ENCODE measurements at places on chromosomes 12 and 14.

DNA sequence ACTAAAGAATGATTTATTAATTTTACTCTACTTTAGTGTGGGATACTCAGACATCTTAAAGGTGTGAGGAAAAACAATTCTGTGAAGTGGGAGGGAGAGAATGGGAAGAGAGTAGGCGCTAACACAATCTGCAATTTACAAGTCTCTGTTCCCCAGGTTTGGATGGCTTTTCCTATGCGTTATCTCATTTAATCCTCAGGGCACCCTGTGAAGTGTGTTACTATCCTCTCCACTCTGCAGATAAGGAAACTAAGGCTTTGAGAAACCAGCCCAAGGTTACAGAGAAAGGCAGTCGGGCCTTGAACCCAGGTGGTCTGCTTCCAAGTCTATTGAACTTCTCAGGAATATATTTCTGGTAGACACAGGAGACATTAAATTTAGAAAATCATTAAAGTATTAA, 36.2 kb upstream of the TUBA1C start:
- no peak overlapping the region for H3K4me3 ChIP-seq
- H3K4me1 ChIP-seq = peaks cover 4% of the 10 kb centered on the region
- H3K36me3 ChIP-seq = no peaks in the 10 kb centered on the region
- peaks cover 6% of the 10 kb centered on the region for H3K27me3 ChIP-seq
- no peak for DNase-seq

- no peaks in the 10 kb centered on the region for H3K36me3 ChIP-seq
- no peak overlapping the region for H3K27ac ChIP-seq
- H3K4me3 ChIP-seq = no peak overlapping the region
Measured at GRCh38 chr12:22797701-22798100, 172.7 kb downstream of the ETNK1 start.

DNA sequence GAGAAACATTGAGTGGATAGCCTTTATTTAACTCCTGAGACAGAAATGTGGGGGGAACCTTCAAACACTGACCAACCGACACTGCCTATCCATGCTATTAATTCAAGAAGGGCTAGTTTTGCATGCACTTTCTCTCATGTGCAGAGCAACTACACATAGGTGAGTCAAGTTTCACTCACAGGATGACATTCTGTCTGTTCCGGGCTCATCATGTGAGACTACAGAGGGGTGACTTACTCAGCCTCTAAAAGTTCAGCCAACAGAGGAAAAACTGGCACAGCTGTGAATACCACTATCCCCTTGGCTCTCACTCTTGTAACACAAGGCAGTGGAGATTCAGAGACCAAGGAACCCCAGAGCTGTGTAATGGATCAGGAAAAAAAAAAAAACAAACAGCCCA, 13.3 kb downstream of the BEST3 start:
- no peaks in the 10 kb centered on the region for H3K36me3 ChIP-seq
- no peak overlapping the region for H3K27ac ChIP-seq
- H3K4me3 ChIP-seq = no peak overlapping the region
- peaks cover 7% of the 10 kb centered on the region for H3K4me1 ChIP-seq
- H3K27me3 ChIP-seq = peaks cover 22% of the 10 kb centered on the region

DNA sequence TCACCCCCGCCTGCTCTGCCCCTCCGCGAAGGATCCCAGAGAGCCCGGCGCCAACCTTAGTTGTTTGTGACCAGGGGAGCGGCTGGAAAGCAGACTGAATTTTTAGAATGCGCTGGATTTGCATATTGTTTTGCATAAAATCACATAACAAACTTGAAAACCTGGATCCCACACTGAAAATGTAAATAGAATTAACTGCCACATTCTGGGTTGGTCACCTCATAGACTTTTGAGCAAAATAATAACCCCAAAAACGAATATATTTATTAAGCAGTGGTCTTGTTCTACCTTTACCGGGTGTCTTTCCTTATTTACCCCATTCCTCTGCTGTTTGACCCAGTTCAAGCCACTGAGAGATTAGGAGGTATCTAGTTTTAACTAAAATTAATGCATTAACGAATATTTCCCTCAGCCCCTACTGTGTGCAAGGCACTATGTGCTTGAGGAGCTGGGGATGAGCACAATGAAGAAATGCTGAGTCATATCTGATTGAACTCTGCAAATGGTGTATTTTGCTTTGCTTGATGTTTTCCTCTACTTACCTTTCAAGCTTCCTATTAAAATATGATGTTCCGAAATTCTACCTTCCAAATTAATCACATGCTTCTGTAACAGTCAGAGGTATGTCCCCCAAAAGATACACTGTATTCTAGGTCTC, 438 bp upstream of the EGLN3 start:
- peaks cover 57% of the 10 kb centered on the region for H3K27me3 ChIP-seq
- no peak for DNase-seq
- H3K36me3 ChIP-seq = peaks cover 30% of the 10 kb centered on the region
- H3K4me3 ChIP-seq = peak overlapping the region; percentile 79
- peaks cover 40% of the 10 kb centered on the region for H3K4me1 ChIP-seq

DNA sequence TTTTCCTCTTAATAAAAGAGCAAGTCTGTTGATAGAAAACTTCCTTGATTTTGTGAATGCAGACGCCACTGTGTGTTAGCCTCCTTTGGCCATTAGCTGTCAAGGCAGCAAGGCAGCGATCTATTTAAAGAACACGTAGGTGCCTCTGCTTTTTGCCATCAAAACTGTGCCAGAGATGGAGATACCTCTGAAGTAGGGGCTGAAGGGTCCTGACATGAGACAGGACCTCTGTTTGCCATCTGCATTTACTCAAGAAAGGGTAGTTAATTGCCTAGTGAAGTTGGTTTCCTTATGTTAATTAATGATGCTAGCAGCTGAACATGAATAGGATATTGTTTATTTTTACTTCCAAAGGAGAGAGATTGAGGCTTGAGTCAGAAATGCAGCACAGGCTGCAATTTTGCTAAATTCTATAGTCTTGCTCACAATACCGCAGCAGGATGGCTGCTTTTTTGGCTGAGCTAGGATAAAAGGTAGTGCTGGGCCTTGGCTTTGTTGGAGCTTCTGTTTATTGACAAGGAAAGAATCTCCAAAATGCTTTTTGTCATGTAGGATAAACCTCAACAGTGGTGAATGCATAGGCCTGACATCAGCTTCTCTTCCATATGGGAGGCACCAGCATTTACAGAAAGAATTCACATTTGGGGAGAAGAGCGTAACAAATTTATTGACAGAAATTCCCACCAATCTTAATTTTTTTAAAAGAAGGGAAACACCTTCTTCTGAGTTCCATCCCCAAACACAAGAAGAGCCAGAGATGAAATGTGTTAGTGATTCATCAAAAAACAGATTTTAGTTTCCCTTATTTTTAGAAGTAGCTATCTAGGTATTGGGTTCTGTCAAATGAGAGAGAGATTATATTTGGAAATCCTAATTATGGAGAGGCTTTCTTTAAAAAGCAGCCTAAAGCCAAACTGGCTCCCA, 13.9 kb upstream of the RPH3A start:
- no peaks in the 10 kb centered on the region for H3K36me3 ChIP-seq
- H3K27me3 ChIP-seq = peaks cover 7% of the 10 kb centered on the region
- H3K4me3 ChIP-seq = no peak overlapping the region
- no peak overlapping the region for H3K27ac ChIP-seq
- H3K4me1 ChIP-seq = no peaks in the 10 kb centered on the region

GRCh38 chr12:116202940-116203339, 74.6 kb downstream of the MED13L start:
- H3K27me3 ChIP-seq = no peaks in the 10 kb centered on the region
- peaks cover 7% of the 10 kb centered on the region for H3K36me3 ChIP-seq
- H3K4me3 ChIP-seq = no peak overlapping the region

- DNase-seq = no peak
- peak overlapping the region; percentile 87 for H3K27ac ChIP-seq
- peaks cover 33% of the 10 kb centered on the region for H3K4me1 ChIP-seq
- H3K4me3 ChIP-seq = peak overlapping the region; percentile 2
- no peaks in the 10 kb centered on the region for H3K27me3 ChIP-seq
- H3K36me3 ChIP-seq = peaks cover 11% of the 10 kb centered on the region
Measured at GRCh38 chr12:89389755-89390661, 37.7 kb upstream of the DUSP6 start.

GRCh38 chr12:52495389-52495788, 2.3 kb upstream of the KRT6A start:
- no peak overlapping the region for H3K4me3 ChIP-seq
- H3K4me1 ChIP-seq = no peaks in the 10 kb centered on the region
- H3K36me3 ChIP-seq = no peaks in the 10 kb centered on the region
- no peak overlapping the region for H3K27ac ChIP-seq

DNA sequence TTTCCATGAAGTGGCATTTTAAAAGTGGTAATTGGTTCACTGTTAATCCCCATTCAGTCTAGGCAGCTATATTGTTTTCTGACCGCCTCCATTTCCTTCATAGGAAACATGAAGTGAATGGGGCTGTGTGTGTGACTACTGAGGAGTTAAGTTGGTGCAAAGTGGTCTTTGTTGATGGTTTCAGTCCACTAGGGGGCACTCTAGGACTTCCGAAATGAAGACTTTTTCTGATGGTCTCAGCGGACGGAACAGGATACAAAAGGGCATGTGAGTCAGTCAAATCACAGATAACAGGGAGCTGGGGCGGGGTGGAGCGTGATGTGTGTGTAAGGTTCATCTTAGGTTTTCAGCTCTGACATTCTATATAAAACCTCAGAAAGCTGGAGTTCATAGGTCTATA, 240.1 kb upstream of the OR4E1 start:
- H3K36me3 ChIP-seq = no peaks in the 10 kb centered on the region
- H3K4me3 ChIP-seq = peak overlapping the region; percentile 41
- peaks cover 54% of the 10 kb centered on the region for H3K4me1 ChIP-seq
- H3K27ac ChIP-seq = peak overlapping the region; percentile 53
- peaks cover 2% of the 10 kb centered on the region for H3K27me3 ChIP-seq

- H3K4me3 ChIP-seq = no peak overlapping the region
- no peak overlapping the region for H3K27ac ChIP-seq
- DNase-seq = no peak
- no peaks in the 10 kb centered on the region for H3K4me1 ChIP-seq
- H3K27me3 ChIP-seq = peaks cover 2% of the 10 kb centered on the region
Measured at GRCh38 chr14:104343294-104343625, 204.9 kb downstream of the KIF26A start.

DNA sequence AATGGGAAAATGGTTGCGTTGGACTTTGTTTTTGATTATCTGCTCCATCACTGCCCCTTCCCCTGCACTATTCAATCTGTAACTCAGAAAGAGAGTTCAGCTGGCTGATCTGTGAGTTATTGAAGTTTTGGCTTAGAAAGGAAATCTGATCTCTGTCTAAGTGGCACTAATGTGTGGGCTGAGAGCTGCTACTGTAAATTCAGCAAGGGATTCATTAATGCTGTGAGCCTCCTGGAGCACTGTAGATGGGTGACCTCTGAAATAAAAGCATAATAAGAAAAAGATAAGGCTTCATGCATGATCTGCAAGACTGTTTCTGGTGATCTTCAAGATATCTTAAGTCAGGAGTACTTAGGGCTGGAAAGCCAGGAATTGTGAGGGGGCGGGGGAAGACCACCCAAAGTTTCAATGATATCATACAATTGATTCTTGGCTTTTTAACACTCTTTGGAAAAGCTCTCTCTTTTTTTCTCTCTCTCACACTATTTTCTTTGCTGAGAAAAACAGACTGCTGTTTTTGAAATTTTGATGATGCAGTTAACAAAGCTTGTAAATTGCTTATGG, 101.1 kb downstream of the C12orf75 start:
- no peak for DNase-seq
- H3K4me3 ChIP-seq = no peak overlapping the region
- H3K36me3 ChIP-seq = no peaks in the 10 kb centered on the region
- no peak overlapping the region for H3K27ac ChIP-seq
